ENCODE measurements at places on chromosomes 5 and 9.

DNA sequence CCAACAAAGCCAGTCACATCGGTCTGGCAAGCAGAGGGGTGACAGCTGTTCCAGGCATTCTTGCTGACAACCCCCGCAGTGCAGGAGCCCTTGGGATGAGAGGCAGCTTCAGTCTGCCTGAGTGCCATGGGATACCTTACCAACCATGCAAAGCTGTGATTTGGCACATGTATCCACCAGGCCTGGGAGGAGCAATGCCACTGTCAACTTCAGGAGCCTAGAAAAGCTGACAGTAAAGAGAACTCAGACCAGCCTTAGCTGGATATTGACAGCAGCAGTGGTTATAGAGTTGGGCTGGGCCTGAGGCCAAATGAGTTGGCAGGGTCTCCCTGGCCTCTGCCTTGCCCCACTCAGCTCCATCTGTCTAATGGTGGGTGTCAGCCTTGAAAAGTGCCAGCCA lies 10.1 kb upstream of the PLPPR1 start:
- DNase-seq: no peak

DNA sequence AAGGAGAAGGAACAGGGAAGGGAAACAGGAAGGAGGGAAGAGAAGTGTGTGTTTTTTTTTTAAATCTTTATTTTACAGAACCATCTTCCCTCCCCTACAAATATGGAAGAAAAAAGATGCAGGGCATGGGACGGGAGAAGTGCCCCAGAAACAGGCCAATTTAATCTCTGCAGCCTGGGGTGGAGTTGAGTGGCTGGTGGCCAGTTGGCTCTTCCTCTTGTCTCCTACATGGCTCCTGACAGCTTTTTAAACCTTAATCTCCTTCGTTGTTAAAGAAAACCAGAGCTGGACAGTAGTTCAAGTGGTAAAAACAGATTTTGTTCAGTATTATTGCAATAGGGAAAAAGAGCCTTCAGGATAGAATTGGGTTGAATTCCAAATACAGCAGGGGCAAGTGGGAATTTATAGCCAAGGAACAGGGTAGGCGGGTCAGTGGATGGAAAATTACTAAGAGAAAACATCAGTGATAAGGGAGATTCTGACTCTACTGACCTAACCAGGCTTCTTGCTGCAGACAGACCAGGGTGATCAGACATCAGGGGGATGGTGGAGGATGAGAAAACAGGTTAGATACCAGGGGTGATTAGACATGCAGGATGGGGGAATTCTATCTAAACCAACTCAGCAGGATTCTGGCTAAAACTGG lies 125.1 kb upstream of the CLINT1 start:
- no peak for DNase-seq

DNA sequence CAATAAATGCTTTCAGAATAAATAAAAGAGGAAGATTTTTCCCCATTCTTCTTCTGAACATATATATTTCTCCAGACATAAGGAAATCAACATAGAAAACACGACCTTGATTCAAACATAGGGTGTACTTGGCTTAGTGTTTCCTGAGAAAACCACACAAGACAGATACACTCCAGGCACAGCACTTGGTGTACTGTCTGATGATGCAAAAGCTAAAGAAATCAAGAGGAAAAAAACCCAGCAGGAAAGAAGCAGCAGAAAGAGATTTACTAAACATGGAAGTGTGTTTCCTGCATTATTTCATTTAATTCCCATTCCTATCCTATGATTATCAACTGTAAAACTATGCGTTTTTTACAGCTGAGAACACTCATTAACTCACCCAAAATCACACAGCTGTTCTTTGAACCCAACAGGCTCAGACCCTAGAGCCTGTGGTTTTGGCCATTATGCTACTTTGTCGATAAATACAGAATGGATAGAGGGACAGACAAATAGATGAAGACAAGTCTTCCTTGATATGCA lies 46.1 kb downstream of the NIPAL4 start:
- DNase-seq: no peak

GRCh38 chr5:120382833-120383232 lies 81.3 kb upstream of the PRR16 start:
- no peak for DNase-seq

DNA sequence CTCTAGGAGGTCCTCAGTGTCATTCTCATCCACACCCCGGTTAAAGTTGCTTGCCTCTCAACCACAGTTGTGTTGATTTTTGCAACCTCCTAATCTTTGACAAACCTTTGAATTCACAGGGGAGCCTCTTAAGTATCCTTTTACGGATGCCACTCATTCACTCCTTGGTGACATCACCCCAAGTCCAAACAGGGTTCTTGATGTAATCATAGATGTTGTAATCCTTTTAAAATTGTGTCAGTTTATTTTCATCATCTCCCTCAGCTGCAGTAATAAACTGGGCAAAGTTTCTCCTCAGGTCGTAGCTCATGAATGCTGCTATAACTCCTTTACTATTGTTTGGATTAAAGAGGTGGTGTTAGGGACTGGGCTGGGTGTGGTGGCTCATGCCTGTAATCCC lies 637.2 kb upstream of the NUDT12 start:
- DNase-seq: no peak

DNA sequence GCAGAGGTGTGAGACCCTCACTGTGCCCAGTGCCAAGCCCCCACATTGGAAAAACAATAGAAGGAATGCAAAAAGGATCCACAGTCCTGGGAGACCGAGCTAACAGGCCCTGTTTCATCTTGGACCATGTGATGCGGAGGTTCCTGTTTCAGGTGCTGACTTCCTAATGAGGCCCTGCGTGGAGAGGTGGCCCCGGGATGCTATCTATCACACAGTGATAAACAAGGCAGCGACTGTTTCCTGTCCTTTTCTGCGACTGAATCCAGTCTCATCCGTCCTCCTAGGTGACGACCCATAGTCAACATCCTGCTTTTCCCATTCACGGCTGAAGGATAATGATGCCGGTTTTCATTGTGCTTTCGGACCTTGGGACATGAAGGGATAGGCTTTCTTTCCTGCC lies 56.4 kb upstream of the BOD1 start:
- DNase-seq: no peak

GRCh38 chr5:89246252-89246651 lies 363.3 kb upstream of the MEF2C start:
- no peak for DNase-seq

DNA sequence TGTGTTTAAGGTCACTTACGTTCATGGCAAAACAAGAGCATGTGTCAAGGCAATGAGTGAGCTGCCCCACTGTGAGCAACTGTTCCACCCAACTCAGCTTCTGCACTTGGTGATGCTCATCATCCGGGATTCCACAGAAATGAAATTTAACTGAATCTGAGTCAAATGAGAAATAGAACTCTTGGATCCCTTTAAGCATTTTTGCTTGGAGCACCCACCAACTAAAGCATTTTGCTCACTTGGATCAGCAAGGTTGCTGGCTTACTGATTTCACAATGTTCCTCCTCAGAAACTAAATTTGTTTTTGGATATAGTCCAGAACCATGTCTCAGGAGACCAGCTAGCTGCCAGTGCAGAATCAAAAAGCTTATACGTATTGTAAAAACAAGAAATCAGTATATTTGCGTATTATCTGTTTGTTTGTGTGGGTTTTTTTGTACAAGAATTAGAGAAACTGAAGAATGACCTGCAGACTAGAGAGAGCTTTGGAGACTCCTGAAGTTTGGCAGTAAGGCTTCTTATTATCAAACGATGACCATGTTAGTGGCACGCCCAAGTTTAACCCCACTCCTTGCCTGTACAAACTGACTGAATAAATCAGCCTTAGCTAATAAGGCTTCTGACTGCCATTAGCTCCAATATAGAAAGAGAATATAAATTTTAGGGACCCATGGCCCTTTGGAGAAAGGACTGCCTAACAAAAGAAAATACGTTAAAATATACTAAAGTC lies 153.8 kb upstream of the FST start:
- DNase-seq: no peak

DNA sequence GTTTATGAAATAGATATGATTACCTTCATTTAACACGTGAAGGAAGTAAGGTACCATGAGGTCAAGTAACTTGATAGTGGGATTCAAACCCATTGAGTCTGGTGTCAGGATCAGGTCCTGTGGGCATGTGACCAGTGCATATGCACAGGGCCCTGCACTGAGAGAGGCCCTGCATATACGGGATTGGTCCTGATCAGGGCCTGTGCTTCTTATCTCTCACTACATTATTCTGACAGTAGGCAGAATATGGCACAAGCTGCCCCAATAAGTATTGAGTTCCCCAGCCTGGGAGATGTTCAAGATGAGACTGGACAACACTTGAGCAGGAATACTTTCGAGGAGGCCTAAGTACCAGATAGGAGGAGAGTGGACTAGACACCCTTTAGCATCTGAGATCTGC lies 44.0 kb downstream of the GALNT10 start:
- peak; percentile 46 for DNase-seq

DNA sequence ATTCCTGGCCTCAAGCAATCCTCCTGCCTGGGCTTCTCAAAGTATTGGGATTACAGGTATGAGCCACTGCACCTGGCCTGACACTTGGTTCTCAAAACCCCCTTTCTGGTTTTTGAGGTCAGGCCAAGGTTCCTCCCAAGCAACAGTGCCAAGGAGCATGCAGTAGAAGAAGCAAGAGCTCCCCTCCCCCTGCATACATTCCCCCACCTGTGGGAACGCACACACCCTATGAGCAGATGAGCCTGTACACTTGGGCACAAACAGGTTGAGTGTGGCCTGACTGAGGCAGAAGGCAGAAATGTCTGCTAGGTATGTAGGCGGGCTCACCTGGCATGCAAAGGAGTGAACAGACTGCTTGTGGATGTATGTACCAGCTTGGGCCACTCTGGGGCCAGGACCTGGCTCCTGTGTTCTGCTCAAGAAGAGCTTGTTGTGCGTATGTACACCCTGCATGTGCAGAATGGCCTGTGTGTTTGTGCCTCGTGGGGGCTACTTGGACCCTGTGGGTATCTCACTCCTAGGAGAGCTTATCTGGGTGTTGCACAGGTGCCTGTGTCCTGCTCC lies 1.7 kb downstream of the GPRIN1 start:
- no peak for DNase-seq

Data from activated CD4-positive, alpha-beta T cell treated with anti-CD3 and anti-CD28 coated beads, Interleukin-2, amount 10 ng/mL, durations not matched to agents 24 days and 14 days (primary cell).